Colonic mucosa (tissue), 4 donors: ENCODE measurements at places on chromosomes 2 and 18.

- no peak for DNase-seq
These were observed 105.1 kb downstream of the DGKD start for GRCh38 chr2:233459426-233459825.

DNA sequence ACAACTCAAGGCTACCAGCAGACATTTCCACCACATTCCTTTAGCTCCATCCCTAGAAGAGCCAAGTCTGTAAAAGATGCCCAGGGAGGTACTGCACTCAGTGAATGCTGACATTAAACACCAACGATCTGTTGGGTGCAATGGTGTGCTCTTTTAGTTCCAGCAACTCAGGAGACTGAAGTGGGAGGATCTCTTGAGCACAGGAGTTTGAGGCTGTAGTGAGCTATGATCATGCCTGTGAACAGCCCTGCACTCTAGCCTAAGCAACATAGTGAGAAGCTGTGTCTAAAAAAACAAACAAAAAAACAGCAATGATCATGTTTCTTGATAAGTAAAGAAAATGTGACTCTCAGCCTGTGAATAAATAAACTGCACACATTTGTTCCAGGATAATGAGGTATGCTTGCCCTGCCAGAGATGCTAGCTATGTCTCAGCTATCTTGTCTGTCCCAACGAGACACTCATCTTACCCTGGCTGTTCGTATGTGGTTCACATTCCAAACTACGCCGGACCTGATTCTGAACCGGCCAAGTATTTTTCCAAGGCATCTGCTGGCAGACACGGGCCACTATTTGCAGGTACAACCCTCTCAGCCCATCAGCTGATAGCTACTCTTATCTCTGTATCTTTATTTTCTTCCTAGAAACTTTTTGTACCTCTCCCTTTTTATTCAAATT lies 21.8 kb downstream of the TMEM182 start:
- no peak for DNase-seq

GRCh38 chr2:219468410-219469185 lies 30.1 kb upstream of the GMPPA start:
- no peak for DNase-seq

DNA sequence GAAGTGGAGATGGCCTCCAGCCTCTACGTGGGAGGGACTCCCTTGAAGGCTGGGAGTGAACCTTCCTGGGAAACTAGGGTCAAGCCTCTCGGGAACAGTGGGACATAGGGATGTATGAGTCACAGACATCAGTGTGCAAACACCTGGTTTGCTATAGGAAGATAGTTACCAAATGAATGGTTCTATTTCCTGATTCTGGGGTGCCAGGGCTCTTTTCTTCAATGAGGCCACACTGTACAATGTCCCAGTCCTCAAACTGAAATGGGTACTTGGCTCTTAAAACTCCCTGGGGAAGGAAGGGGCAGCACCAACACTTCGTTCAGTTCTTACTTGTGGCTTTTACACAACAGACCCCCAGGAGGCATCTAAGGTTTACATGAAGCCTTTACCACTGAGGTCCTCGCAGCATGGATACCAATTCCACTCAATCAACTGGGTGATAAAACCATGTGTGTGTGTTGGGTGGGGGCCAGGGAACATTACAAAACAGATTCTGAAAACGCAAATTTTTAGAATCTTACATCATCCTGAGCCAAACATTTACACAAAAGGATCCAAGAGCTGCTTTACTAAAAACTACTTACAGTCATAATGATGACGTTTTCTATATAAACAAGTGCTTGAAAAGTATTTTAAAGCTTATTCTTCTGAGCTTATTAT lies 10.4 kb downstream of the ERFE start:
- no peak for DNase-seq

DNA sequence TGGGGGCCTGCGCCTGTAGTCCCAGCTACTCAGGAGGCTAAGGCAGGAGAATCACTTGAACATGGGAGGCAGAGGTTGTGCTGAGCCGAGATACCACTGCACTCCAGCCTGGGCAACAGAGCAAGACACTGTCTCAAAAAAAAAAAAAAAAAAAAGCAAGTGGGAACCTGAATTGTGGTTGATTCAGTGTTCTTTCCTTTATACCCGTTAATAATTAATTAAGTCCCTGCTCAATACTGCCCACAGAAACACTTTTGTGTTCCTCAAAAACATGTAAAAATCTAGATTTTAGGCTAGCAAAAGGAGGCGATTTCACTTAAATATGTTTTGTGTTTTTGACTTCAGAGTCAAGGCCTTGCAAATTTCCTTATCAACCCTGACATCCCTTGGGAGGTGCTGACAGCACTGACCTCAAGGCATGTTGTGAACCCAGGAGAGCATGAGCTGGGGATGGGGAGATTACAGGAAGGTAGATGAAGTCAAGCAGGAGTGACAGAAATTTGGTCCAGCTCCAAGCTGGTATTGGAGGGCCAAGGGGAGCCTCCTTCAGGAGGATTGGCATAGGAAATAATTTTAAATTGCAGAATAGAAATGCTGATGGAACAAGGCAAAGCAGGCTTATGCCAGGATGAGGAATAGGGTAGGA lies 89.0 kb upstream of the PNPT1 start:
- DNase-seq = no peak

DNA sequence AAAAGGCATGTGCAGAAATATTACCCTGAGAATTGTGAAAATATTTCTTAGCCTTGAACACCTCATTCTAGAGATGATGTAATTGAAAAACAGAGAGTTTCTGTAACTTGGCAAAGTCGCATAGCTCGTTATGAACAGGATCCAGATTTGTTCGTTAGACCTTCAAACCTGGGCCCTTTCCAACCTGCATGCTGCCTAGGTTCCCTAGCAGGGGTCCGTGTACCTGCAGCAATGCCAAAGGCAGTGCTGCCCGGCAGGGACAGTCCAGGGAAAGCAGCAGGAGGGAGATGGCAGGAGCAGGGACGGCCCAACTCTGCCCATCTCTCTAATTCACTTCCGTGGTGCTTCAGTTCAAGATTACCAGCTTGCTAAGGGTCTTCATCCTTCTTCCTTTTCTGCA lies 12.0 kb downstream of the PIEZO2 start:
- no peak for DNase-seq

DNA sequence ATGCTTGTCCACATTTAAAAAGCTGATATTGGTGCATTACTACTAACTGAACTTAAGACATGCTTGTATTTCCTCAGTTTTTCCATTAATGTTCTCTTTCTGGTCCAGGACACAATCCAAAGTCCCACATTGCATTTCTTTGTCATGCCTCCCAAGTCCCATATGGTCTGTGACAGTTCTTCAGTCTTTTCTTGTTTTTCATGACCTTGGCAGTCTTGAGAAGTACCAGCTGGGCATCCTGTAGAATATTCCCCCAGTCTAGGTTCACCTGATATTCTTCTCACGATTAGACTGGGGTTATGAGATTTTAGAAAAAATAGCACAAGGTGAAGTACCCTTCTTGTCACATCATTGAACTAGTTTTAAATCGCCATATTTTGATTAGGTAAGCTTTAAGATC lies 10.3 kb upstream of the ZBTB14 start:
- no peak for DNase-seq

GRCh38 chr18:39232490-39232889 lies 1666.9 kb upstream of the CELF4 start:
- DNase-seq = no peak

DNA sequence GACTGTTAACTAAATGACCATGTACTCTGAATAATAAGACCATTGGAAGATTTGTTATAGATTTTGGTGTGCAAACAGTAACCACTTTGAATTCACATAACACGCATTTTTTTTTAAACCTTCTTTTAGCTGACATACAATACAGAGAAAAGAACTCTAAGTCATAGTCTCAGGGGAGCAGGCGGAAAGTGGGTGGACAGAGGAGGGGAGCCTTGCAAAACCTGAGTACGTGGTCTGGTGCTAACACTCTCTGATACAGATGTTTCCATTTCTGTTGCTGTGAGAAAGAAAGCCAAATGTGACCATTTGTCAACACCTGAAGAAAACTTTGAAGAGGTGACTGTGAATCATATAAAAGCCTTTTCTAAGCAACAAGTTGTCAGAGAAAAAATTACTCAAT lies 151.8 kb upstream of the GCFC2 start:
- no peak for DNase-seq

DNA sequence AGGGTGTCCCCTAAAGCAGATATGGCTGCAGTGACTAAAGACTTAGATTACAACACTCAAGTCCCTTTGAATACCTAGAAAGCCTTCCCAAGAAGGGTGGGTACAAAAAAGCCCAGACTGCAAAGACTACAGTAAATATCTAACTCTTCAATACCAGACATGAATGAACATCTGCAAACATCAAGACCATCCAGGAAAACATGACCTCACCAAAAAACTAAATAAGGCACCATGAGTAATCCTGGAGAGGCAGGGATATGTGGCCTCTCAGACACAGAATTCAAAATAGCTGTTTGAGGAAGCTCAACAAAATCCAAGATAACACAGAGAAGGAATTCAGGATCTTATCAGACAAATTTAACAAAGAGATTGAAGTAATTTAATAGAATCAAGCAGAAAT lies 138.2 kb upstream of the OTOS start:
- no peak for DNase-seq

GRCh38 chr2:73359915-73360697 lies 25.5 kb upstream of the ALMS1 start:
- DNase-seq = no peak
